ENCODE measurements at places on chromosomes 3 and 15.

DNA sequence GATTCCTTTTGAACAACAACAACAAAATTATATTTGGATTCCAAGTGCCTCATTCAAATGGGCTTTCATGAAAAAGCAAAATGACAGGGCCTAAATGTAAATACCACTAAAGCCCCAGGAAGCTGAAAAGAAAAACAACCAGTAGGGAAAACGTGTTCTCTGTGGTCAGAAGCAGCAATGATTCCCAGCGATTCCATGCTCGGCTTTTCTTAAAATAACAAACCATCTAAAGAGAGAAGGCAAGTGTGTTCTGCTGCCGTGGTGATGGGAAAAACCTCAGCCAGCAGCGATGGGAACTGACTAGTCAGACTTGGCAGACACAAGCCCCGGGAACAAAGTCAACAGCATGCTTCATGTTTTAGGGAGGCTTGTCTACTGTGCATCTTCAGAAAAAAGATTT is 153.6 kb downstream of the TNIK start:
- no peak for DNase-seq

GRCh38 chr3:12840591-12841148 is 695 bp downstream of the RPL32 start:
- no peak for DNase-seq

- DNase-seq, result no peak
Measured at GRCh38 chr15:32838820-32839219, 121.0 kb downstream of the GREM1 start.

DNA sequence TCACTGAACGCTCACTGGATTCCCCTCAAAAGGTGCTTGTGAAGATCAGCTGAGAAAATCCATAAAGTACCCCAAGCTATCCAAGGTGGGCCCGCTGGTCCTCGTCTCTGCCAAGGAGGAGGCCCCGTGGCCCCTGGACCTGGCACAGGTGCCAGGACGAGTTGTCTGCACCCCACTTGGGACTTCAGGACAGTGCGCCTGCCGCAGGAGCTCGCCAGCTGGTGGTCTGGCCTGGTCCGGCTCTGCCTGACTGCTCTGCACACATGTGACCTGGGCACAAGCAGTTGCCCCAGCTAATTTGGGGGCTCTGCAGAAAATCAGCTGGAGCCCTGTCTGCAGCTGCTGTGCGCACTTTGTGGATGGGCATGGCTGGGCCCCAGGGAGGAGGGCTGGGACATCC is 159.9 kb downstream of the NSMCE3 start:
- no peak for DNase-seq

DNA sequence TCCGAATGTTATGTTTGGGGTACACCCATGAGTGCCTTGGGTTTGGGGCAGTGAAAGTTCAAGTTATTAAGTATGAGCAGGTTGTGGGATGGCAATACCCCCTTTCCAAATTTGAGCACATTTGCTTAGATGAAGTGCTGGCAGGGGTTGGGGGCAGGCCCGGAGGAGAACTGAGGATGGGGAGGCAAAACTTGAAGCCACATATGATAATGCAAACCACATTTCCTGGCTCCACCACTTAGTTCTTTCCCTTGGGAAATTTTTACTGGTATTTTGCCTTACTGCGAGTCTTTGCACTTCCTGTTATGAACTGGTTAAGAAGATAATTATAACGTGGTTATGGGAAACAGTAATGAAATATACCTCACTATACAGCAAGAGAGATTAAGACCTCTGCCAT is 336.0 kb upstream of the ONECUT1 start:
- no peak for DNase-seq

DNA sequence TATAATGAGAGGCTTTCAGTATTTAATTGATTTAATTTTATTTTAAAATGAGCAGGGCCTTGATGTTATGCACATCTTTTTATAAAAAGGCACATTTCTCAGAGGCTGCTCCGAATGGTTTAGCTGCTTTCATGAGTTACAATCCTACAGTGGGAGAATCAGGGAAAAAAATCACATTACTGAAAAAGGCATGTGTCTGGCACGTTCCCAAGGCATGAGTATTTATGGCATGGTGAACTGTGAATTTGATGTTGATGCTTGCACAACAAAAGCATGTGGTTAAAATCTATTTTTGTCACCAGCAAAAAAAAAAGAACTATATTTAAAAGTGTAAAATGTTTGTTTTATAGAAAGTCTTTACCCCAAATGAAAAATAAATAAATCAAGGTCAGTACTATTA is 485.2 kb upstream of the ROBO2 start:
- DNase-seq, result no peak

GRCh38 chr15:26702381-26702780 is 70.5 kb downstream of the GABRB3 start:
- DNase-seq, result no peak

GRCh38 chr3:178562947-178563232 is 26.7 kb downstream of the KCNMB2 start:
- DNase-seq, result no peak

DNA sequence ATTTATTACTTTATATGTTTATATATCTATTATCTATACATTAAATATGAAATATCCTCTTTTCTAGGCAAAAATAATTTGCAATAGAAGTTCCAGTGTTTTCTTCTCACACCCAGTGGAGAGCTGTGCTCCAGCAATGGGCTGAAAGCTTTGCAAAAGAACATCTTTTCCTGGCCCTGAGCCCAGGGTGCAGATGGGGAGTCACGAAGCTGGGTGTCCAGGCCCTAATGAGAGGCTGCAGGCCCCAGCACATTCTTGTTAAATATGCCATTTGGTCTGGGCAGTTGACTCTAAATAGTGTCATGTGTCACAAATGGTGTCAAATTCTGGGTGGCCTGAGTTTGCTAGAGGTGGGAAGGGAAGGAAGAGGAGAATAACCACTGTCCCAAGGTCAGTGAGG is 5.7 kb downstream of the NTRK3 start:
- DNase-seq, result no peak

- no peak for DNase-seq
Measured at GRCh38 chr15:44468709-44469385, 41.4 kb downstream of the CTDSPL2 start.

DNA sequence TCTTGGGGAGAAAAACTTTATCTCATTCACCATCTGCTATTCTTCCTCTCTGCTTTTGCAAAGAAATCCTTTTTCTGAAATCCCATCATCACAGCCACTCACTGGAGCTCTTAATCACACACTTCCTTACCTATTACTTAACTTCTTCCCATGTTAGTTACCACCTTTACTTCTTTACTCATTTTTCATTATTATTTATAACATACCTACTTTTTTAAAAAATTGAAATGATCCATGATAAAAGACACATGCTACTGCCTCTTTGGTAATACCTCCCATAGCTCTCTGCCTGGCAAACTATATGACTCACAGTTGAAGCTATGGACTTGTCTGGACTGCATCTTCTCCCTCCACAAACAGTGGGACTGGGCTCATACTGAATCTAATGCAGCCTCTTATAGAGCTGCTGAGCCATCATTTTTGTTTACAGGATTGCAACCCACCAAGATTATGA is 150.3 kb downstream of the TNIK start:
- no peak for DNase-seq

GRCh38 chr3:179308001-179308400 is 14.8 kb upstream of the ZNF639 start:
- no peak for DNase-seq

- no peak for DNase-seq
Measured at GRCh38 chr3:58540176-58540858, 3.3 kb upstream of the ACOX2 start.

GRCh38 chr3:67906261-67906660 is 251.8 kb upstream of the SUCLG2 start:
- DNase-seq, result no peak

Data from progenitor cell of endocrine pancreas (in vitro differentiated cells).